Tibial artery (tissue), 4 donors: ENCODE measurements at places on chromosomes 13 and 19.

GRCh38 chr19:15173746-15174404 is 26.9 kb downstream of the NOTCH3 start:
- DNase-seq, result no peak

GRCh38 chr19:35059006-35059798 is 17.7 kb downstream of the HPN start:
- DNase-seq, result no peak

- no peak for DNase-seq
Observed at GRCh38 chr19:12784871-12785430, 6.3 kb upstream of the JUNB start.

GRCh38 chr13:37560526-37560925 is 38.0 kb downstream of the POSTN start:
- DNase-seq, result no peak

DNA sequence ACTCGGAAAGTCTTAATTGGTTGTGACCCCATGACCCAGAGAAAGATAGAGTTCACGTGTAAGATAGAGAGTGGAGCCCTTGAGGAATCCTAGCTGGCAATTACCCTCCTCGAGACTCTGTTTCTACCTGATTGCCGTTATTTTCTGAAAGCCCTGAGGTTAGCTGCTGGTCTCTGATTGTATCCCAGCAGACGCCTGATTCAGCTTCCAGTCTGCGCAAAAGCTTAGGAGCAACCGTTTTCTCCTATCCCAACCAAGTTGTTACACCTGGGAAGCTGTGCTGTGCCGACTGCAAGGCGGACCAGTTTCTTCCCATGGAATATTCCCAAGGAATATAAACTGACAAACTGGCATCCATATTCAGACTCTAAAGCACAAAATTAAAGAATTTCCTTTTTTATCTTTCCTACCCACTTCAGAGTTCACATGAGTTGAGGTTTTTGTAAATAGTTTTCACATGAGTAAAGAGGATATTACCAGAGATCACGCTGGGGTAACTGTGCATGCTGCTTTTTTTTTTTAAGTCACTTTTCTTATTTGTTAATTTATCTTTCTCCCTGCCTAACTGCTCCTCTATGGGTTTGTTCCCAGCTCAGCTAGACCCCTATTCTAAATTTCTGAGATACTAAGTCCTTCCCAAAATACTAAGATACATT is 1.5 kb upstream of the TRPC4 start:
- DNase-seq, result no peak

GRCh38 chr13:69769608-69770007 is 338.0 kb upstream of the ATXN8OS start:
- no peak for DNase-seq

GRCh38 chr13:77143431-77143830 is 116.5 kb upstream of the FBXL3 start:
- no peak for DNase-seq

DNA sequence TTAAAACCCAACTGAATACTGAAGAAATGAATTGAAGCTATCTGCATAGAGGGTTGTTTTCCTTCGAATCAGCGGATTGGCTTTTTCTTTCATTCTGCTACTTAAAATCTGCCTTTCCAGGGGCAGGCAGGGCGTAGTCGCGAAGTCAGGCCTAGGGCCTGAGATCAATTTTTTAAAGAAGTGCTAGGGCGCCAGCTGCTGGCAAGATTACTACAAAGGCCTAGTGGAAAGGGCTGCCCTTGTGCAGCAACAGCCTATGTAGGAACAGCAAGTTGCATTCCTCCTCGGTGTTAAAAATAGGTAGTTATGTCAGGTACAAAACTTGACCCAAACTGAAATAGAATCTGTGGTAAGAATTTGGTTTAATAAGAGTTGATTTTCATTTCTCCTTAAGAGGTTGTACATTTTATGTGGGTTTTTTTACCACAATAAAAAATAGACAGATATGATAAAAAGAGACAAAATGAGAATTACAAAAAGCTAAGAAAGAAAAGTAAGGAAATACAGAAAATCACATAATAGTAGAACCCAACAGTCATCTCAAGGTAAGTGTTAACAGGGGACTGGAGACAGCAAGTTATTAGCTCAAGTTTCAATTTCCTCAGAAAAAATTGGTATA is 9.5 kb upstream of the URAD start:
- no peak for DNase-seq

- no peak for DNase-seq
Observed at GRCh38 chr19:16143399-16144215, at the start of gene HSH2D. Gene HSH2D (plus strand): TSS chr19:16143685. CDS start chr19:16148751, 5,066 bp downstream.

GRCh38 chr13:42781352-42781751 is at the start of gene FAM216B:
Gene FAM216B (plus strand): TSS chr13:42781584. CDS start chr13:42784068, 2,484 bp downstream.
- no peak for DNase-seq

DNA sequence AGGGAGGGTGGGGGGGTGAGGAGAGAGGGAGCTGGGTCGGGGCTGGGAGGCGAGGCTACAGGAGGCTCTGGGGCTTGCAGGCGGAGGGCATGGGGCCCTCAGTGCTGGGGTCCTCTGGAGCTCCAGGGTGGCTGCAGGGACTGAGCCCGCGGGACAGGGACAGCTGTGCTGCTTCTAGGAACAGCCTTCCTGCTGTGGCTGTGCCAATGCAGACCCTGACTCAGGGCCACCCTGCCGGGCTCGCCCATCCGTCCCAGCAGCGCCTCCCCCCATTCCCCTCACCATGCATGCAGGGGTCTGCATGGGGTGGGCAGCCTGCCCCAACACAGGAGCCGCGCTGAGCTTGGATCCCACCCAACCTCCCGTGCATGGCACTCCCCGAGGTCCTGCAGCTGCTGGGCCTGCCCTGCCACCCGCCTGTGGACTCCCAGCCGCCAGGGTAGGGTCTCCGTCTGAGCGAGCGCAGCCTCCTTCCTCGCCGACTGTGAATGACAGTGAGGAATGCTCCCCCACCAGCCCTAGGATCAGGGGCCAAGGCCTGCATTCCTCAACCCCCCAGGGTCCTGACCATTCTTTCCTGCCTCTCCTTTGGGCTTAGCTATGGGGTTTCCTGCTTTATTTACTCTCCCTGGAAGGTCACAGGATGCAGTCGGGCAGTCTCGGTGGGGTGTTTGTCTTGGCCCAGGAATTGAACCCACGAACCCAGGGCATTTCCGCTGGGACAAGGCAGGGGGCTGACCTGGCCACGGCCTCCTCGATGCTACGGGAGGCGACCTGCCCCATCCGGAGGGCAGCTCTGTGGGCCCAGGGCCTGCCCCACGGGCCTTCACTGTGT is 23.4 kb downstream of the CEBPG start:
- no peak for DNase-seq

GRCh38 chr19:1673645-1674292 is 21.4 kb upstream of the TCF3 start:
- DNase-seq, result no peak

GRCh38 chr13:24632382-24633121 is 47.7 kb upstream of the ATP12A start:
- no peak for DNase-seq

- no peak for DNase-seq
Observed at GRCh38 chr19:10768936-10769335, 51.1 kb downstream of the DNM2 start.

GRCh38 chr13:83125791-83126190 is 756.5 kb downstream of the SLITRK1 start:
- no peak for DNase-seq

- DNase-seq, result no peak
Observed at GRCh38 chr13:96431044-96431581, 341.2 kb downstream of the HS6ST3 start.

- DNase-seq, result no peak
Observed at GRCh38 chr19:10641248-10641647, 12.9 kb upstream of the ILF3 start.
